ENCODE measurements at places on chromosomes 5 and 9.

GRCh38 chr9:107242073-107243030, 40.7 kb upstream of the RAD23B start:
- peak; percentile 8 for DNase-seq

- no peak for DNase-seq
Measured at GRCh38 chr9:77429928-77430327, 218.2 kb downstream of the GNA14 start.

GRCh38 chr5:79560771-79561524, 47.0 kb upstream of the HOMER1 start:
- DNase-seq = peak; percentile 46

DNA sequence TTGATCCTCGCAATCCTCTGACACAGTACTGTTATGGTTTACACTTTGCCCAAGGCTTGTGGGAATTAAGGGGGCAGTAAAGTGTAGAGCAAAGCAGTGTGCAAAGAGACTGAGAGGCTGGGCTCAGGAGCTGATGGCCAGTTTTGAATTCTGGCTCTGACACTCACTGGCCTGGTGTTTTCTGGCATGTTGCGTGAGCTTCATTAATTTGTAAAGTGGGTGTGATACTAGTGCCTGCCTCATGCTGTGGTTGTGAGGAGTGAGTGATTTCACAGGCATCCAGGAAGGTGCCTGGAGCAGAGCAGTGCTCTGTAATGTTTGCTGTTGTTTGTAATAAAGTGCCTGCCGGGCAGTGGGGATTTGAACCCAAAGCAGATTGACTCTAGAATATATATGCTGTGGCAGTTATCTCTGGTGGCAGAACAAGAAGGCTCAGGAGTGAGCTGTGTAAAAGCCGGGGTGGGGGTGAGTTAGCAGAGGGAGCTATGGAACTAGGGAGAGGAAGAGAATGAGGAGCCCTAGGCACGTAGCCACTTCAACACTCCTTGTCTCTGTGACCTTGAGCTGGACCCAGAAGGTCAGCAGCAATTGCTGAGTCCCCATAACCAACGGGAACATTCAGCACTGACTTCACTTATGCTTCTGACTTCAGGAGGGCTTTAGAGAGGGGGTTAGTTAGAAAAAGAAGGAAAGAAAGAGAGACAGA, 108.5 kb downstream of the DOCK2 start:
- DNase-seq = no peak
